ENCODE measurements at places on chromosomes 6 and 20. TPM values are rescaled to one million over a fixed set of nuclear protein-coding genes. Genes with fewer than 3 reads are reported as not detected.

Gene GDAP1L1
- total RNA-seq: not detected

Gene PRND
- total RNA-seq: not detected

Gene RNASET2
- 332 TPM for total RNA-seq

Gene HTR1B
- not detected for total RNA-seq

Gene OR2H1
- not detected for total RNA-seq

Gene CRIP3
- total RNA-seq: 2.1 TPM

GRCh38 chr6:138440758-138441357, 36.8 kb downstream of the HEBP2 start:
- H3K27ac ChIP-seq: no peak overlapping the region
- no peaks in the 10 kb centered on the region for H3K36me3 ChIP-seq
- no peaks in the 10 kb centered on the region for H3K27me3 ChIP-seq
- no peak for DNase-seq
- H3K4me3 ChIP-seq: no peak overlapping the region

GRCh38 chr6:152695372-152696045, 2.2 kb upstream of the MYCT1 start:
- no peak overlapping the region for H3K27ac ChIP-seq
- no peak overlapping the region for H3K4me3 ChIP-seq
- no peaks in the 10 kb centered on the region for H3K4me1 ChIP-seq
- H3K27me3 ChIP-seq: no peaks in the 10 kb centered on the region

GRCh38 chr20:4961746-4962145, 39.6 kb downstream of the SLC23A2 start:
- no peaks in the 10 kb centered on the region for H3K27me3 ChIP-seq
- H3K4me3 ChIP-seq: no peak overlapping the region
- no peak for DNase-seq
- no peaks in the 10 kb centered on the region for H3K36me3 ChIP-seq
- peak overlapping the region; percentile 47 for H3K27ac ChIP-seq
- peaks cover 15% of the 10 kb centered on the region for H3K4me1 ChIP-seq

GRCh38 chr20:64177787-64178186, 13.5 kb downstream of the MYT1 start:
- H3K27ac ChIP-seq: no peak overlapping the region
- no peak for DNase-seq
- no peaks in the 10 kb centered on the region for H3K4me1 ChIP-seq
- no peaks in the 10 kb centered on the region for H3K27me3 ChIP-seq
- H3K4me3 ChIP-seq: no peak overlapping the region
- no peaks in the 10 kb centered on the region for H3K36me3 ChIP-seq

DNA sequence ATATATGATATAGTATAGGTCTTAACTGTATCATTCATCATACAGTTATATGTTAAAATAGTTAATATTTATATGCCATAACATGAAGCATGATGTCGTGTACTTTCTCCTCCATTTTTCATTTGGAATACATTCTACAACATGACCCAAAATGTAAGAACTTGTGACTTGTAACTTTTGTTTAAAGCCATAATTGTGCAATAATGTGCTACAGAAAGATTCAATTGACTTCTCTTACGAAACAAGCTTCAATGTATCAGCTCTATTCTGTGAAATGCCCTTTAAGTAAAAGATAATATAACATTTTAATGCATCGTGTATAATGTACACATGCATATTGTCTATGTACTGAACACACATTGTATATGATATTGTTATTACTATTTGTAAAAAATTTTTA, 76.7 kb upstream of the FABP7 start:
- H3K4me1 ChIP-seq: no peaks in the 10 kb centered on the region
- no peaks in the 10 kb centered on the region for H3K27me3 ChIP-seq
- no peak overlapping the region for H3K4me3 ChIP-seq
- DNase-seq: no peak
- no peak overlapping the region for H3K27ac ChIP-seq

- H3K27ac ChIP-seq: no peak overlapping the region
- no peaks in the 10 kb centered on the region for H3K27me3 ChIP-seq
- no peaks in the 10 kb centered on the region for H3K36me3 ChIP-seq
- DNase-seq: no peak
- no peak overlapping the region for H3K4me3 ChIP-seq
- no peaks in the 10 kb centered on the region for H3K4me1 ChIP-seq
These were observed 52.8 kb downstream of the FOXC1 start for GRCh38 chr6:1662534-1662933.

DNA sequence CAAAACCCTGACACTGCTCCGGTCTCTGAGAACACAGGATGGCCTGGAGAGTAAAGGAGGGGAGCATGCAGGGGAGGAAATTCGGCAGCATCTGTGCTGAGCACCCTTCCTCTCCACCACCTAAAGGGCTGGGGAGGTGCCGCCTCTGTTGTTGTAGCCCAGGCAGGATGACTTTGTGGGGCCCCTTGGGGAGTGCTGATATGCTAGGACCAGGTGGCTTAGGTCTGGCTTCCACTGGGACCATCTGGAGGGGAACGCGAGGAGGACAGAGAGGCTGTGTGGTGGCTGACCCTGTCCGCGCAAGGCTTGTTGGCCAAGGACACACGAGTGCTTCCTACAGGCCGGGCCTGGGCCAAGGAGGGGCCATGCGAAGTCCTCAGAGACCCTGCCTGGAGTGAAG, 9.9 kb upstream of the RPS6KA2 start:
- no peak overlapping the region for H3K27ac ChIP-seq
- no peaks in the 10 kb centered on the region for H3K4me1 ChIP-seq
- no peaks in the 10 kb centered on the region for H3K27me3 ChIP-seq

DNA sequence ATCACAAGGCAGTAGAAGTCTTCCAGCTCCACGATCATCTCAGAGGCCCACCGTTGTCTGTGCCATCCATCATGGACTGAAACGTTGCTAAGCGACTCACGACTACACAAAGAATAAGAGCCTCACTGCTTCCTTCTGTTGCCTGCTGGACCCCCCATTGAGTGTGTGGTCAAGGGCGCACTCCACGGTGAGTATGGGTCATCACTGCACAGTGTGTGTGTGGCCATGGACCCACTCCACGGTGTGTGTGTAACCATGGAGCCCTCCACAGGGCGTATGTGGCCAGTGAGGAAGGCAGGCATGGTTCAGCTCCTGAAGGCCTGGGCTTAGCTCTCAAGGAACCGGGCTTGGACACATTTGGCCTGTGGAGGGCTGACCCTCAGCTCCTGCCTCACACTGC, 123.4 kb upstream of the AFDN start:
- H3K27me3 ChIP-seq: no peaks in the 10 kb centered on the region
- H3K4me1 ChIP-seq: peaks cover 8% of the 10 kb centered on the region
- no peak overlapping the region for H3K4me3 ChIP-seq
- H3K36me3 ChIP-seq: no peaks in the 10 kb centered on the region

DNA sequence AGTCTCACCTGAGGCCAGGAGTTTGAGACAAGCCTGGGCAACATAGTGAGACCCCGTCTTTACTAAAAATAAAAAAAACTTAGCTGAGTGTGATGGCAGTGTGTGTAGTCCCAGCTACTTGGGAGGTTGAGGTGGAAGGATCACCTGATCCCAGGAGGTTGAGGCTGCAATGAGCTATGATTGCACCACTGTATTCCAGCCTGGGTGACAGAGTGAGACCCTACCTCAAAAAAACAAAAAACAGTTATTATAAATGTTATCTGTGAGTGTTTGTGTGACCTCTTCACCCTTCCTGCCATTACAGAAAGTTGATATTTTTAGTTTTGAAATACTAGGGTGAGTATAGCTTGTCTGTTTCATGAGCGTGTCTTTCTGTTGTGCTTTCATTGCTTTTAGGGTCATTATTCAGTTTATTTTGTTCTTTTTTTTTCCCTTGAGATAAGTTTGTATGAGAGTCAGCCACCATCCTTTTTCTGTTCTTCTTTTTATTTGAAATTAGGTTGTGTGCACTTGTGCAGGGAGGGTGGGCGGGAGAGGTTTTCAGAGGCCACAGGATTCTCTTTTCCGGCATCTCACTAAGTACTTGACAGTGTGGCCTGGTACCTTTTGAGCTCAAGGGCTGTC, 26.2 kb downstream of the CDYL start:
- no peaks in the 10 kb centered on the region for H3K36me3 ChIP-seq
- no peak overlapping the region for H3K27ac ChIP-seq
- no peaks in the 10 kb centered on the region for H3K27me3 ChIP-seq
- H3K4me1 ChIP-seq: peaks cover 3% of the 10 kb centered on the region
- no peak for DNase-seq

GRCh38 chr6:91744566-91744965, 1157.7 kb upstream of the MAP3K7 start:
- no peak overlapping the region for H3K27ac ChIP-seq
- no peaks in the 10 kb centered on the region for H3K4me1 ChIP-seq

DNA sequence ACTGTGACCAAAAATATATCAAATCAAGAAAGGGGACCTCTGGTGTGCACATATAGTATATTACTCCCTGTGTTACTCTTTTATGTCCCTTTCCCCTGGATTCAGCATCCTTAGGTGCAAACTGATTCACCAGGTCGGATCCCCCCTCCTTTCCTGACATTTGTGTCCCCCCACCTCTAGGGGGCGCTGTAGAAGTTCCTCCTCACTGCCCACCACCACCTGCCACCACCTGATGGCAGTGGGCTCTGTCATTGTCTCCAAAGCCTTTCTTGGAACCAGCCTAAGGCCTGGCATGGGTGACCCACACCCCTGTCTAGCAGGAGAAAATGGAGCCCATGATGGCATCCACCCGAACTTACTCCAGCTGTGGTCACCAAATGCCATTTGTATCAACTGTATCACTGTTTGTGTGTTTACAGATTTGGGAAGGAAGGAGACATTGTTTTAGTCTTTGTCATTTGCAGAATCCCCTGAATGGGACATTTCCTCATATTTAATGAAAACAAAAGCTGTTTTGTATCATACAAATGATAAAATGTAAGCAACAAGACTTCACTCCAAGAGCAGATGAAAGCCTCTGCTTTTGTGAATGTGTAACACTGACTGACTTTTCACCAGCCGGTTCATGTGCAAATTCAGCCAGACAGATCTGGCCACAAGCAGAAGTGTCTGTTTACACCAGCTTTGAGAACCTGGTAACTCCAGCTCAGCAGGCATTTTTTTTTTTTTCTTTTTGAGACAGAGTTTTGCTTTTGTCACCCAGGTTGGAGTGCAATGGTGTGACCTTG, 66.2 kb downstream of the ARMC2 start:
- H3K4me3 ChIP-seq: no peak overlapping the region
- no peaks in the 10 kb centered on the region for H3K27me3 ChIP-seq
- H3K4me1 ChIP-seq: no peaks in the 10 kb centered on the region
- DNase-seq: peak; percentile 30
- no peak overlapping the region for H3K27ac ChIP-seq

- H3K27me3 ChIP-seq: no peaks in the 10 kb centered on the region
- no peak overlapping the region for H3K4me3 ChIP-seq
- no peak for DNase-seq
- no peaks in the 10 kb centered on the region for H3K36me3 ChIP-seq
- H3K4me1 ChIP-seq: no peaks in the 10 kb centered on the region
These were observed 62.7 kb upstream of the SLC2A12 start for GRCh38 chr6:134114918-134115714.

- no peak overlapping the region for H3K27ac ChIP-seq
- H3K27me3 ChIP-seq: no peaks in the 10 kb centered on the region
- H3K4me3 ChIP-seq: no peak overlapping the region
- no peaks in the 10 kb centered on the region for H3K4me1 ChIP-seq
These were observed 61.6 kb downstream of the GRM1 start for GRCh38 chr6:146090474-146090873.

GRCh38 chr6:104606361-104606760, 253.4 kb downstream of the HACE1 start:
- H3K27me3 ChIP-seq: no peaks in the 10 kb centered on the region
- H3K4me3 ChIP-seq: no peak overlapping the region
- no peak for DNase-seq
- no peak overlapping the region for H3K27ac ChIP-seq
- H3K36me3 ChIP-seq: no peaks in the 10 kb centered on the region

DNA sequence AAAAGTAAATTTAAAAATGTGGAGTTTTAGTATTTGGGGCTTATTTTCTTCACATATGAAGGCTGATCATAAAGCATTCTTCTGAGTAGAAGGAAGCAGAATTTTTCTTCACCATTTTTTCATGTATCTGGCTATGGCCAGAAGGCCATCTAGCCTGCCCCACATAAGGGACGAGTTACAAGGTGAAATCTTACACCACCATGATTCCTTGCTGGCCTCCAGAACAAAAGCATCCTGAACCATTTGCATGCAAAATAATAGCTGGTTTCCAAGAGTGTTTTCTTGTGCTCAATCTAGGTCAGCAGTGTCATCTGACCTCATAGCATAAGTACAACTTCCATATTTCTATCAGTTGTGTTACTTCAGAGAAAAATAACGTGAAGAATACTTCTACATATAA, 93.1 kb downstream of the BMP5 start:
- no peaks in the 10 kb centered on the region for H3K27me3 ChIP-seq
- no peak overlapping the region for H3K27ac ChIP-seq
- no peak for DNase-seq
- H3K4me3 ChIP-seq: no peak overlapping the region
- no peaks in the 10 kb centered on the region for H3K4me1 ChIP-seq

DNA sequence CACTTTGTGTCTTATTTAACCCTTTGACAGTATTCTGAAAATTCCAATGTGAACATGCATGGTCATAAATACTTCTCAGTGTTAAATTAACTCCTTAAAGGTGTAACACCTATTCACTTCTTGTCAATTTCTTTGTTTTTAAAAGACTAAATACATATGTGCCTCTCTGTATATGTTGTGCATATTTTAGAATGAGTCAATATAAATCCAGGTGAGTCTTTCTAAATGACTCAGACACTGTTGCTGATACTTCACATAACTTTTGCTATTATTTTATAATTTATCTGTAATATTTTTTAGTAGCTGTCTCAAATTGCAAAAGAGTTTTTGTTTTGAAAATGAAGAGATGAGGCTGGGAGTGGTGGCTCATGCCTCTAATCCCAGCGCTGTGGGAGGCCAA, 36.0 kb downstream of the TIAM2 start:
- no peak overlapping the region for H3K4me3 ChIP-seq
- H3K36me3 ChIP-seq: no peaks in the 10 kb centered on the region
- H3K27ac ChIP-seq: no peak overlapping the region
- DNase-seq: no peak

DNA sequence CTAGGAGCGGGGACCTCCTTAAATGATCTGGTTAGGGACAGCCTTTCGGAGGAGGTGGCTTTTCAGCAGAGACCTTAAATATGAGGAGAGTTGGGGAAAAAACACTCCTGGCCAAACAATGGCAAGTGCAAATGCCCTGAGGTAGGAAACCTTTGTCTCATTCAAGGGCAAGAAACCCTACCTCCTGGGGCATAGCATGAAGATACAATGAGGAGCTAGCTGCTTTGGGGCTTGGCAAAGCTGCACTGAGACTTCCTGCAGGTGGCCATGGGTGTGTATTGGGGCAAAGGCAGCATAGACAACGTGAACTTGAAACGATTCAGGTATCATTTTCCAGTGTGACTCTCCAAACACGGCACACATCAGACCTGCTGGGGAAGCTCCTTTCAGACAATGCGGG, 30.7 kb downstream of the PMEPA1 start:
- no peaks in the 10 kb centered on the region for H3K27me3 ChIP-seq
- H3K27ac ChIP-seq: no peak overlapping the region
- DNase-seq: no peak
- H3K4me3 ChIP-seq: no peak overlapping the region
